ENCODE measurements at places on chromosomes 7 and 10. TPM values are rescaled to one million over a fixed set of nuclear protein-coding genes. Genes with fewer than 3 reads are reported as not detected.

PLCE1 gene
- polyA plus RNA-seq: 0.17 TPM

WDR11 gene
- 14.8 TPM for polyA plus RNA-seq

EMX2 gene
- polyA plus RNA-seq: not detected

STRIP2 gene
- polyA plus RNA-seq: not detected

ABLIM1 gene
- 388 TPM for polyA plus RNA-seq

ZNF783 gene
- polyA plus RNA-seq: 3.6 TPM

GJD4 gene
- polyA plus RNA-seq: not detected

PRKG1 gene
- polyA plus RNA-seq: not detected

CALN1 gene
- not detected for polyA plus RNA-seq

CPEB3 gene
- polyA plus RNA-seq: 0.92 TPM

WNT8B gene
- polyA plus RNA-seq: 1.1 TPM

ADCK2 gene
- polyA plus RNA-seq: 28.5 TPM

ATOH7 gene
- polyA plus RNA-seq: not detected

ASL gene
- 13.0 TPM for polyA plus RNA-seq

CCL24 gene
- polyA plus RNA-seq: not detected

OR6V1 gene
- not detected for polyA plus RNA-seq

ACTL6B gene
- polyA plus RNA-seq: not detected

GIMAP8 gene
- 18.9 TPM for polyA plus RNA-seq

AEBP1 gene
- 10.4 TPM for polyA plus RNA-seq

APBB1IP gene
- 68.5 TPM for polyA plus RNA-seq

ASZ1 gene
- not detected for polyA plus RNA-seq

TDRD1 gene
- polyA plus RNA-seq: 0.50 TPM

MBLAC1 gene
- 2.1 TPM for polyA plus RNA-seq

GPR26 gene
- not detected for polyA plus RNA-seq

NKX2-3 gene
- not detected for polyA plus RNA-seq

CPN1 gene
- polyA plus RNA-seq: not detected

SH2D4B gene
- polyA plus RNA-seq: not detected

CHST12 gene
- 16.5 TPM for polyA plus RNA-seq

VAX1 gene
- polyA plus RNA-seq: not detected

POMZP3 gene
- 1.6 TPM for polyA plus RNA-seq

CCDC146 gene
- polyA plus RNA-seq: 2.6 TPM

COA1 gene
- polyA plus RNA-seq: 104 TPM

GOLGA7B gene
- polyA plus RNA-seq: 0.44 TPM

C7orf57 gene
- polyA plus RNA-seq: 0.13 TPM

GFRA1 gene
- polyA plus RNA-seq: not detected

CHST3 gene
- not detected for polyA plus RNA-seq

MMP21 gene
- polyA plus RNA-seq: not detected

ITGB8 gene
- not detected for polyA plus RNA-seq

HGF gene
- not detected for polyA plus RNA-seq

SPRN gene
- 0.28 TPM for polyA plus RNA-seq

ZC3HAV1L gene
- 0.23 TPM for polyA plus RNA-seq

CYP26A1 gene
- not detected for polyA plus RNA-seq

ZNF425 gene
- polyA plus RNA-seq: 1.8 TPM

TACR2 gene
- polyA plus RNA-seq: not detected

FKBP9 gene
- not detected for polyA plus RNA-seq

FFAR4 gene
- polyA plus RNA-seq: not detected

ZNRF2 gene
- 2.2 TPM for polyA plus RNA-seq

SKIDA1 gene
- polyA plus RNA-seq: not detected

ERCC6 gene
- polyA plus RNA-seq: 9.0 TPM

ASB10 gene
- polyA plus RNA-seq: not detected

CPA4 gene
- not detected for polyA plus RNA-seq

SEC61A2 gene
- 2.4 TPM for polyA plus RNA-seq

LRRC18 gene
- not detected for polyA plus RNA-seq

MACC1 gene
- polyA plus RNA-seq: not detected

NPSR1 gene
- polyA plus RNA-seq: not detected

TMEM178B gene
- 0.03 TPM for polyA plus RNA-seq
